ENCODE measurements at places on chromosomes 16 and 17.

- DNase-seq = no peak
Observed at GRCh38 chr17:41301916-41302901, at the start of gene KRTAP29-1. Gene KRTAP29-1 (minus strand): TSS chr17:41302851. CDS start chr17:41302851, 0 bp downstream.

DNA sequence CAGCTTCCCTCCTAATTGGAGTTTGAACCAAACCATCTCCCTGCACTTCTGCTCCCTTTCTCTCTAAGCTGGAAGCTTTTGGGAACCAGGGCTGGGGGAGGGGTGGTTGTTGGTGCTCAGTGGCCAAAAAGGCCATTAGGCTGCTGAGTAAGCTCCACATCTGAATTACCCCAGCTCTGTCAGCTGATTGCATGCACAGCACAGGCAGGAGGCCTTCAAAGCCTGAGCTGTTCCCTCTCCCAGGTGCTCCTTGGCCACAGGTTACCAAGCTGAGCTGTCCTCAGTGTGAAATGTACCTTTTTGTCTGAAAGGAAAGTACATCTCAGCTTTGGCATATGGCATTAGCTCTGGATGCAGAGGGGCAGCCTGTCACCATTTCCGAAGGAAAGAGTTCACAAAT, 6.2 kb upstream of the TBKBP1 start:
- no peak for DNase-seq

GRCh38 chr17:44389281-44389680, at the start of gene ITGA2B:
Gene ITGA2B (minus strand): TSS chr17:44389649. CDS start chr17:44389473, 176 bp downstream.
- DNase-seq = no peak

DNA sequence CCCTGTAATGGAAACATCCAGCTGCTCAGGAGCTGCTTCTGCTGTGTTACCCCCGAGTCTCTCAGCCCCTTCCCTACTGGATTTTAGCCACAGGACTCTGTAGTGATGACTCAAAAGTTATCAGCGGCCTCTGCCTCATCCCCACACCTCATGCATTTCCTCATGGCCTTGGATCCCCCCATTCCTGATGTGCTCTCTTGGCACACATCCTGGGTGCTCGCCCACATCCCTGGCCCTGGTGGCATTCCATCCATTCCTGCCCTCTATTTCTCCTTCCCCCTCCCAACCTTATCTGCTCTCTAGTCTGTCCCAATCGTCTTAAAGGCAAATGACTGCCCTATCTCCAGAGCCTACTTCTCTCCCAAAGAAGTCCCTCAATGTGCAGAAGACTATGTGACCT, 24.6 kb downstream of the MARF1 start:
- DNase-seq = no peak

- peak; percentile 42 for DNase-seq
Observed at GRCh38 chr16:12067714-12068401, 91.3 kb downstream of the SNX29 start.

DNA sequence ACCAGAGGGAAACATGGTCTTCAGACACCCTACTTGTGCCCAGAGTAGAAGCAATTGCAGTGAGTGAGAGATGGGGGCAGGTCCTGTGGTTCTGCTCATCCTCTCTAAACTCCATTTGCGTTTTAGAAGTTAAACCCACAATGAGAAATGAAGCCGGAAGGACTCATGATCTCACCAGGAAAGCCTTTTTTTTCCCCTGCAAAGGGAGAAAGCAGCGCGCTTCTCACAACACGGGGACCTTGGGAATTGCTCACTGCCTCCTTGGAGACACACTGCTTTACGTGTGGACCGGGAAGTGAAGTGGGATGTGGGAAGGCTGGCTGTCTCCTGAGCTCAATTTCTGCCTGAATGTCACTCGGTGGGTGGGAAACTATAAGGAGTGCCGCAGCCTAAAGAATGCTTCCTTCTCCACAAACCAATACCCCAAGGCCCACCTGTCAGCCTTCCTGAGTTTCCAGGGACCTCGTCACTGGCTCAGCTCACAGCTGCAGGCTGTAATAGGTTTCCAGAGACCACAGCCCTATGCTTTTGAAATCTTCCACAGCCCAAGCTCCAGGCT, 365.4 kb downstream of the XYLT1 start:
- no peak for DNase-seq
